Naive thymus-derived CD8-positive, alpha-beta T cell (primary cell): ENCODE measurements at places on chromosomes 13 and 19. TPM values are rescaled to one million over a fixed set of nuclear protein-coding genes. Genes with fewer than 3 reads are reported as not detected.

DNA sequence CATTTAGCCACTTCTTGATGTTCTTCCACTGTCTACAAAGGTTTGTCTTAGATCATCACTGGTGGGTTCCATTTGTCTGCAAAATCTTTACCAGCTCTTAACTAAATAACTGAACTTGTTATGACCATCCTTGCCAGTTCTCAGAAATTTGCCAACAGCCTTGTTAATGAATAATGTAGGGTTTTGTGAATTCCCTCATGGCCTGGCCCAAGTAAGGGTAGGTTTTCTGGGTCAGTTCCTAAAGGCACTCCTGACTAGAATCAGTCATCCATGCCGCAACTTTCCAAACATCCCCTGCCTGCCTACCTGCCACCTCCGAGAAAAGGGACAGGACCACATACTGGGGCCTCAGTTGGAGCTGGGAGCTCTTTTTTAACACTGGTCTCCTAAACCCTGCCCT, 4.0 kb downstream of the COL4A1 start:
- peaks cover 59% of the 10 kb centered on the region for H3K27me3 ChIP-seq
- no peak overlapping the region for H3K27ac ChIP-seq
- no peak overlapping the region for H3K4me3 ChIP-seq
- H3K4me1 ChIP-seq = no peaks in the 10 kb centered on the region

Gene ZNF154
- 60.6 TPM for total RNA-seq

DNA sequence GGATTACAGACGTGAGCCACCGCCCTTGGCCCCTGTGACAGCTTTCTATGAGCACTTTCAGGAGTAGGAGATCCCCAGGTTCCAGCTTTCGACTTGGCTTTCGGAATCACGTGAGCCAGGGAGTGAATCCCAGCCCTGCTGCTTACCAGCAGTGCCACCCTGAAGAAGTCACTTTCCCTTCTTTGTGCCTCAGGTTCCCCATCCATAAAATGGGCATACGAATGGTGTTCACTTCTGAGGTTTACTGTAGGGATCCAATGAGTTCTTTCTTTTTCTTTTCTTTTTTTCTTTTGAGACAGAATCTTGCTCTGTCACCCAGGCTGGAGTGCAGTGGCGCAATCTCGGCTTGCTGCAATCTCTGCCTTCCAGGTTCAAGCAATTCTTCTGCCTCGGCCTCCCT, 4.3 kb upstream of the HOMER3 start:
- no peak overlapping the region for H3K4me3 ChIP-seq
- peaks cover 12% of the 10 kb centered on the region for H3K27me3 ChIP-seq
- H3K4me1 ChIP-seq = peaks cover 8% of the 10 kb centered on the region
- H3K27ac ChIP-seq = no peak overlapping the region

DNA sequence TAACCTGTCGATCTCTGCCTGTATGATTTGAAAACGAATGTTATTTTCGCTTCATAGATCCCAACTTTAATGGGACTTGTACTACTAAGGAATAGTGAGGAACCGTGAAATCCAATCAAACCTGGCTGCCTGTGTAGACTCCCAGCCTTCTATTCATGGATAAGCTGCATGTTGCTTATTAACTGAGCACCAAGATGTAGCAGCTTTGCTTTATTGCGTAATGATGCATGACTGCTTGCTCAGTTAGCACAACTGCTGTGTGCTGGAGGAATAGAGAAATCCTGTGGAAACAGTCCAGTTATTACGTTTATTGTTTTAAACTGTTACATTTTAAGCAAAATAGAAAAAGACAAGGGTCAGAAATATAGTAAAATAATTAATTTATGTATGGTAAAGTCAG, 108.2 kb downstream of the SHISA2 start:
- H3K4me3 ChIP-seq = no peak overlapping the region
- no peaks in the 10 kb centered on the region for H3K36me3 ChIP-seq
- no peaks in the 10 kb centered on the region for H3K27me3 ChIP-seq
- peaks cover 8% of the 10 kb centered on the region for H3K4me1 ChIP-seq
- no peak for DNase-seq

GRCh38 chr19:18529782-18530181, 7.9 kb upstream of the ELL start:
- no peaks in the 10 kb centered on the region for H3K27me3 ChIP-seq
- DNase-seq = no peak
- no peaks in the 10 kb centered on the region for H3K4me1 ChIP-seq
- peak overlapping the region; percentile 58 for H3K27ac ChIP-seq
- H3K36me3 ChIP-seq = peaks cover 19% of the 10 kb centered on the region

GRCh38 chr19:47058621-47059022, 10.2 kb upstream of the TMEM160 start:
- no peak for DNase-seq
- H3K4me3 ChIP-seq = no peak overlapping the region
- no peak overlapping the region for H3K27ac ChIP-seq
- H3K27me3 ChIP-seq = no peaks in the 10 kb centered on the region
- no peaks in the 10 kb centered on the region for H3K36me3 ChIP-seq

GRCh38 chr19:4582980-4583842, 23.7 kb upstream of the SEMA6B start:
- H3K27me3 ChIP-seq = peaks cover 68% of the 10 kb centered on the region
- H3K27ac ChIP-seq = no peak overlapping the region
- H3K4me3 ChIP-seq = no peak overlapping the region
- DNase-seq = no peak

GRCh38 chr13:113407103-113407530, 43.2 kb upstream of the GRTP1 start:
- no peak overlapping the region for H3K27ac ChIP-seq
- peaks cover 3% of the 10 kb centered on the region for H3K27me3 ChIP-seq
- H3K36me3 ChIP-seq = no peaks in the 10 kb centered on the region

DNA sequence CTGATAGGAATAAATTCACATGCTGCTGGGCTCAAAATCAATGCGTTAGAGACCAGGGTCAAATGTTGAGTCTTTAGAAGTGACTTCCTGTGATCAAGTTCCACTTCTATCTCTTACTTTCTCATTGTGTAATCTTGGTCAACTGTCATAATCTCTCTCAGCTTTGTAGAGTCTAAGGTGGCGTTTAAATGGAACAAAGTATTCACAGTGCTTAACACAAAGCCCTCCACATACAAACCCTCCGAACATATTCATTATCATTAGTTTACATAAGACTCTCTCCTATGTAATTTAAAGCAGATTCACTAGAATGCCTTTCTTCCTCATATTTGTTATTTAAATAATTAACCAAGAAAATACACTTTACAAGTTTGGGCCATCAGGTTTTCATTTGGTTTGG, 1044.1 kb downstream of the EFNB2 start:
- peaks cover 6% of the 10 kb centered on the region for H3K27me3 ChIP-seq
- no peak overlapping the region for H3K4me3 ChIP-seq
- H3K4me1 ChIP-seq = no peaks in the 10 kb centered on the region
- no peak overlapping the region for H3K27ac ChIP-seq

GRCh38 chr13:28340272-28340793, 154.6 kb downstream of the FLT1 start:
- no peak overlapping the region for H3K27ac ChIP-seq
- no peak overlapping the region for H3K4me3 ChIP-seq
- no peak for DNase-seq
- peaks cover 5% of the 10 kb centered on the region for H3K27me3 ChIP-seq

DNA sequence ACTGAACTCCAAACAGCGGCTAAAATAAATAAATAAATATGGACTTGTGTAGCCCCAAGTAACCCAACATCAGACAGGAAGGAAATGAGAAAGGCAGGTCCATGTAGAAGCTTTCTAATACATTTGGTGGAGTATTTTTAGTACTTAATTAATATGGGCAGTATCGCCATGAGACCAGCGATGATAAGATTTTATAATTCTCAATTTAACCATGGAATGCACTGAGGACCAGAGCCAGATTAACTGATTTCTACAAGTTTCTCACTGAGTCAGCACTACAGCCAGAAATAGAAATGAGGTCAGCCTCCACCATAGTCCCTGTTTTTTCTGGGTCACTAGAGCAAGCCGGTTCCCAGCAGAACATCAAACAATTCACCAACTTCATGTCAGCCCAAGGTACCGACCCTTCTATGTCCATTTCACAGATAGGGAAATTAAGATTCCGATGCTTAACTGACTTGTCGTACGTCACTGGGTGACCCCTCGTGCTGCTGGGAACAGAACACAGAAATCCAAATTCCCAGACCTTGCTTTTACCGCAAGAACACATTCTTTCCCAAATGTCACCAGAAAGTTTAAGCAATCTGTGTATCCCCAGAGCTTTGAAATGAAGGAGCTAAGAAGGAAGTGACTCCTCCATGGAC, 90.4 kb downstream of the COL4A1 start:
- no peaks in the 10 kb centered on the region for H3K36me3 ChIP-seq
- no peaks in the 10 kb centered on the region for H3K4me1 ChIP-seq
- peaks cover 6% of the 10 kb centered on the region for H3K27me3 ChIP-seq
- no peak overlapping the region for H3K4me3 ChIP-seq

- no peaks in the 10 kb centered on the region for H3K4me1 ChIP-seq
- H3K36me3 ChIP-seq = no peaks in the 10 kb centered on the region
- no peak overlapping the region for H3K4me3 ChIP-seq
- no peaks in the 10 kb centered on the region for H3K27me3 ChIP-seq
- no peak overlapping the region for H3K27ac ChIP-seq
These were observed 1431.0 kb upstream of the ATXN8OS start for GRCh38 chr13:68676513-68677115.

DNA sequence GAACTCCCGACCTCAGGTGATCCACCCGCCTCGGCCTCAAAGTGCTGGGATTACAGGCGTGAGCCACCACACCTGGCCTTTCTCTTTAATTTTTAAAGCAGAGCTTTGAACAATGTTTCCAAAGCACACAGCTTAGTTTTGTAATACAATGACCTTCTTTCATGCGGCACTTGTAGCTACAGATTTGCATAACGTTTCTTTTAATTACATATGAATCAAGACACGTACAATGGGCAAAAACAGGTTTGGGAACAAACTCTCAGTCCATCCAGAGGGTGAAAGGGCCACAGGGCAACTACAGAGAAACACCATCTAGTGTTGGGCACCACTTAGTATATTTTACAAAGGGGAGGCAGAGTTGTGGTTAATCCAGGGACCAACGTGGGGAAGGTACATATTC, 19.0 kb upstream of the S1PR4 start:
- H3K27ac ChIP-seq = no peak overlapping the region
- H3K4me3 ChIP-seq = no peak overlapping the region
- H3K36me3 ChIP-seq = no peaks in the 10 kb centered on the region
- no peak for DNase-seq

GRCh38 chr13:99133230-99133629, 67.4 kb upstream of the UBAC2 start:
- H3K4me3 ChIP-seq = no peak overlapping the region
- H3K27me3 ChIP-seq = no peaks in the 10 kb centered on the region
- H3K36me3 ChIP-seq = no peaks in the 10 kb centered on the region
- no peak overlapping the region for H3K27ac ChIP-seq

GRCh38 chr19:44552324-44552723, 22.8 kb upstream of the CEACAM20 start:
- H3K27me3 ChIP-seq = peaks cover 24% of the 10 kb centered on the region
- H3K4me3 ChIP-seq = no peak overlapping the region
- no peaks in the 10 kb centered on the region for H3K36me3 ChIP-seq
- H3K27ac ChIP-seq = no peak overlapping the region

DNA sequence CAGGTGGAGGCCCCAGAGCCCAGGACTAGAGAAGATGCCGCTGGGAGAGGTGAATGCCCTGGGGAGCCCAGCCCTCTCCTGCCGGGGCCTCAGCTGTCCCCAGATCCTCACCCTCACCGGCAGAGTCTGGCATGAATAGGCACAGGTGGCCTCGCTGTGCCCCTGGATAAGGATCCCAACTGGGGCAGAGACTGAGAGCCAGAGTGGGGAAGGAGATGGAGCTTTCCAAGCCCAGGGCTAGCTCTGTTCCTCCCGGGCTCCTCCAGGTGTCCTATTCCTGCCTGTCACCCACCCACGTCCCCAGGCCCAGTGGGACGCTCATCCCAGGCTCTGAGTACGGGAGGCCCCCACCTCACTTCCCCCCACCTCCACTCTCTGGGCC, 16.5 kb downstream of the PRR36 start:
- peaks cover 8% of the 10 kb centered on the region for H3K4me1 ChIP-seq
- no peak overlapping the region for H3K27ac ChIP-seq
- no peak for DNase-seq
- H3K36me3 ChIP-seq = peaks cover 2% of the 10 kb centered on the region
- H3K27me3 ChIP-seq = peaks cover 4% of the 10 kb centered on the region
- no peak overlapping the region for H3K4me3 ChIP-seq

- no peak for DNase-seq
- H3K27me3 ChIP-seq = no peaks in the 10 kb centered on the region
- H3K4me1 ChIP-seq = peaks cover 68% of the 10 kb centered on the region
These were observed 4.7 kb downstream of the LSM4 start for GRCh38 chr19:18317961-18318800.
